ENCODE measurements at places on chromosomes 5 and 9. TPM values are rescaled to one million over a fixed set of nuclear protein-coding genes. Genes with fewer than 3 reads are reported as not detected.

DNA sequence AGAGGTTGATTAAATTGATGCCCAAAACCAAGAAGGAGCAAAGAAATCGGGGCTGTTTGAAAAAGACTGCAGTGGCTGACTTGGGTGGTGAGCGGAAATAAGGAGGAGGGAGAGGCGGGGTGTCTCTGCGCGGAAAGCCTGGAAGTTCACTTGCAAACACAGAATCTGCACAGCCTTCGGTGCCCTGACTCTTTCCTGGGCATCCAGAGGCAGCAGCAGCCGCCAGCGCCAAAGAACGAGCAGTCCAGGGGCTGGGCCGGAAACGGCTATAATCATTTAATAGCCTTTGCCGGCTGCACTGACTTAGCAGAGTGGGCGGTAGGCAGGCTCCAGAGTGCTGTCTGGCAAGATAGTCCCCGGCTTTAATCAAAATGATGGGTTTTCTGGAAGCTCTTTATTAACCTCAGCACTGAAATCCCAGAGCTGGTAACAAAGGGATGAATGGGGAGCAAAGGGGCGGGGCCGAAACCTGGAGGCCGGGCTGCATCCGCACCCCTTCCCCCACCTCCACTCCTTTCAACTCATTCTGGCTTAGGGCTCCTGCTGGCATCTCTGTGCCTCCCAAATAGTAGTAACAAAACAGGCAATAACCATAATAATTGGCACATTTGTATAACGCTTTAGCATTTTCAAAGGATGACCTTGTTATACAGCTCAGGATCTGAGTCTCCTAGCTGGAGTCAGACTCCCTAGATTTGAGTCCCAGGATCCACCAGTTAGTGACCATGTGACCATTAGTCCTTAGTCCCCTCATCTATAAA is 35.7 kb downstream of the PCDHAC2 start:
- peak overlapping the region; percentile 56 for H3K4me3 ChIP-seq
- H3K27me3 ChIP-seq, result no peaks in the 10 kb centered on the region
- DNase-seq, result no peak
- peaks cover 5% of the 10 kb centered on the region for H3K4me1 ChIP-seq
- no peak overlapping the region for H3K27ac ChIP-seq

Gene DHX29
- total RNA-seq, result 35.6 TPM

Gene GABRA1
- not detected for total RNA-seq

- H3K36me3 ChIP-seq, result no peaks in the 10 kb centered on the region
- peaks cover 16% of the 10 kb centered on the region for H3K4me1 ChIP-seq
Observed at GRCh38 chr5:91474201-91474600, 91.1 kb upstream of the ARRDC3 start.

- H3K4me3 ChIP-seq, result no peak overlapping the region
- no peaks in the 10 kb centered on the region for H3K4me1 ChIP-seq
- H3K36me3 ChIP-seq, result no peaks in the 10 kb centered on the region
Observed at GRCh38 chr9:108671176-108671575, 184.6 kb downstream of the ACTL7B start.

DNA sequence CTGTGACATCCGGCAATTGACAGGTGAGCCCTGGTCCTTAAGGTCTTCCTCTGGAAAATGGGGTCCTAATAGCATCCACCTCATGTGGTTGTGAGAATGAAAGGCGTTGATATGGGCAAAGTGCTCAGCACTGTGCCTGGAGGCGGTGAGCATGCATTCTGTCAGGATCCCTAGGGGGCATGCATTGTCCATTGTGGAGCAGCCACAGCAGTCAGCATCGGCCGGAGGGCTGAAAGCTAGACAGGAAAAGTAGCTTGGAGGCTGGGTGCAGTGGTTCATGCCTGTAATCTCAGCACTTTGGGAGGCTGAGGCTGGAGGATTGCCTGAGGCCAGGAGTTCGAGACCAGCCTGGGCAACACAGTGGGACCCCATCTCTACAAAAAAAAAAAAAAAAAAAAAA is 122.2 kb downstream of the LHX2 start:
- H3K4me1 ChIP-seq, result peaks cover 7% of the 10 kb centered on the region
- no peaks in the 10 kb centered on the region for H3K27me3 ChIP-seq
- no peak for DNase-seq
- H3K27ac ChIP-seq, result no peak overlapping the region
- H3K4me3 ChIP-seq, result no peak overlapping the region
- no peaks in the 10 kb centered on the region for H3K36me3 ChIP-seq

Gene ADAMTS13
- 6.0 TPM for total RNA-seq

- H3K4me3 ChIP-seq, result no peak overlapping the region
- no peaks in the 10 kb centered on the region for H3K36me3 ChIP-seq
- H3K4me1 ChIP-seq, result peaks cover 19% of the 10 kb centered on the region
- DNase-seq, result no peak
- H3K27ac ChIP-seq, result no peak overlapping the region
Observed at GRCh38 chr9:6942406-6942805, 184.6 kb downstream of the KDM4C start.

DNA sequence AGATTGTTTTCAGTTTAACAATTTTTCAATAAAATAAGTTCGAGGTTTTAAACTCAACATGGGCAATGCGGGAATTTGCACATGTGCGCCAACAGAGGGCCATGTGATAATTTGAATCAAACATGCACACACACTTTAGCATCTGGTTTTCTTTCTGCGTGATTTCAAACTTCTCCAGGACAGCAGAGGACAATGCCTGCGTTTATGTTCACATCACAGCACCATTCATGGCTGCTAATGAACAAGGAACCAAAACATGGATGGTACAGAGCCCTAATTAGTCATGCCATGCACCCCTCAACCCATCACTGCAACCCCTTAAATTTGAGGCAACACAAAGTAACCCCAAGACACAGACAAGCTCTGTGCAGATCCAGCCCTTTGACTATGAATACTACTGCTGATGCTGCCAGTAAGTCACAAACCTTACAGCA is 2.8 kb downstream of the SHC3 start:
- no peak for DNase-seq
- H3K27ac ChIP-seq, result no peak overlapping the region
- H3K4me1 ChIP-seq, result peaks cover 18% of the 10 kb centered on the region
- no peaks in the 10 kb centered on the region for H3K36me3 ChIP-seq
- H3K4me3 ChIP-seq, result no peak overlapping the region

- H3K27ac ChIP-seq, result peak overlapping the region; percentile 67
- no peaks in the 10 kb centered on the region for H3K27me3 ChIP-seq
- peak overlapping the region; percentile 11 for H3K4me3 ChIP-seq
Observed at GRCh38 chr9:95017661-95018060, 291.2 kb downstream of the AOPEP start.

GRCh38 chr5:34509392-34509791 is 146.7 kb upstream of the RAI14 start:
- no peaks in the 10 kb centered on the region for H3K27me3 ChIP-seq
- DNase-seq, result no peak

- H3K4me3 ChIP-seq, result no peak overlapping the region
- no peaks in the 10 kb centered on the region for H3K4me1 ChIP-seq
- H3K27ac ChIP-seq, result no peak overlapping the region
Observed at GRCh38 chr5:139886213-139886612, 90.6 kb downstream of the PSD2 start.

GRCh38 chr9:80410106-80410505 is 838.3 kb downstream of the TLE4 start:
- H3K4me1 ChIP-seq, result no peaks in the 10 kb centered on the region
- no peak for DNase-seq
- no peaks in the 10 kb centered on the region for H3K27me3 ChIP-seq
- no peaks in the 10 kb centered on the region for H3K36me3 ChIP-seq
- no peak overlapping the region for H3K27ac ChIP-seq

Gene OR1L1
- not detected for total RNA-seq

Gene RXRA
- total RNA-seq, result 58.1 TPM

Gene SLC34A3
- not detected for total RNA-seq

DNA sequence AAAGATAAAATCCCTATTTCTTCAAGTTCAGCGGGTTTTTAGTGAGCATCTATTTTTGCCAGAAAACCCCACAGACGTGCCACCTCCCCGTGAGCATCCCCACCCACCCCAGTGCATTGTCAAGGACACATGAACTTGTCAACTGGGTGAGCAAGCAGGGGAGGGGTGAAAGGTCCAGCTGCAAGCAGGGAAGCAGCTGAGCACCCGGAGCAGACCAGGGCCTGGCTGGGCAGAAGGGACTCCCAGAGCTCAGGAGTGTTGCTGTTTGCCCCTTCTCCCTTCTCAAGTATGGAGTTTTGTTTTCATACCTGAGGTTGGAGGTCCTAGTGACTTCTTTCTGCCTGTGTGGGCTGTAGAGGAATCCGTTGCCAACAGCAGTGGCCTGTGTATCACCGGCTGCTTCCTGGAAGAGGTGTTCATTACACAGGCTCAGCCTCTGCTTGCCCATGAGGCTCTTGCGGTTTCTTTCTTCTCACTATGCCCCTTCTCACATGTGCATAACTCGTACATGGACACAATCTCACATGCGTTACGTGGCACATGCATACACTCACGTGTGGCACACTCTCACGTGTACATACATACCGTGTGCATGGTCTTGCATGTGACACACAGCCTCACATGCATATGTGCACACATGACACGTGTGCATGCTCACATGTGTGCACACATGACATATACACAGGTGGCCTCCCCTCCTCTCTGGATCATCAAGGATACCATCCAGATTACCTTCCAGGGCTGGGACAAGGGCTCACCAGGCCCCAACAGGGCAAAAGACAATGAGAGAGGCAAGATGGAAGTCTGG is 126.7 kb downstream of the MVB12B start:
- H3K4me3 ChIP-seq, result no peak overlapping the region
- peaks cover 9% of the 10 kb centered on the region for H3K4me1 ChIP-seq
- no peaks in the 10 kb centered on the region for H3K27me3 ChIP-seq
- no peak overlapping the region for H3K27ac ChIP-seq
- H3K36me3 ChIP-seq, result no peaks in the 10 kb centered on the region

Gene VLDLR
- total RNA-seq, result 6.6 TPM

GRCh38 chr5:82512025-82512424 is 233.9 kb upstream of the RPS23 start:
- H3K4me3 ChIP-seq, result no peak overlapping the region
- H3K36me3 ChIP-seq, result no peaks in the 10 kb centered on the region
- H3K27ac ChIP-seq, result no peak overlapping the region
- no peaks in the 10 kb centered on the region for H3K4me1 ChIP-seq

DNA sequence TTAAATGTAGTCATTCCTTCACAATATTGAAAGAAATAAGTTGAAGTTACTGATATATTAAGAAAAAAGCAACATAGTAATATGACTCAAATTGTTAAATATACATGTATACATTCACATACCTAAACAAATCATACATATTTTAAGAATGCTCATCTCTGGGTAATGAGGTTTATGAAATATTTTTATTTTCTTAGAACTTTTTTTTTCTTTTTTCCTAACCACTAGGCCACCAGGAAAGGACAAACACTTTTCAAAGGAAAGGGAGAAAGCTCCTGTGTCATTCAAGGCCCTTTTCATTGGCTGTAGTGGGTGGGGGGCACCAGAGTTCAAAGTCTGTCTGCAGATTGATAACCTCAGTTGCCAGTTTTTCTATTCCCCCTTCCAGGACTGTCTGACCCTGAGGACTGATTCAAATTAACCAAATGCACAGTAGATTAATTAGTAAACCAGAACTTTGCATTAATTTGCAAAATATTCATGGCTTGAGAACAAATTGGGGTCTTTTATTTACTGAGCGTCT is 72.9 kb upstream of the NIPAL4 start:
- H3K27me3 ChIP-seq, result no peaks in the 10 kb centered on the region
- peak overlapping the region; percentile 95 for H3K27ac ChIP-seq
- no peak for DNase-seq

GRCh38 chr5:94901191-94901979 is 282.9 kb downstream of the SLF1 start:
- no peaks in the 10 kb centered on the region for H3K4me1 ChIP-seq
- no peak overlapping the region for H3K4me3 ChIP-seq
- no peak for DNase-seq
- no peaks in the 10 kb centered on the region for H3K36me3 ChIP-seq

DNA sequence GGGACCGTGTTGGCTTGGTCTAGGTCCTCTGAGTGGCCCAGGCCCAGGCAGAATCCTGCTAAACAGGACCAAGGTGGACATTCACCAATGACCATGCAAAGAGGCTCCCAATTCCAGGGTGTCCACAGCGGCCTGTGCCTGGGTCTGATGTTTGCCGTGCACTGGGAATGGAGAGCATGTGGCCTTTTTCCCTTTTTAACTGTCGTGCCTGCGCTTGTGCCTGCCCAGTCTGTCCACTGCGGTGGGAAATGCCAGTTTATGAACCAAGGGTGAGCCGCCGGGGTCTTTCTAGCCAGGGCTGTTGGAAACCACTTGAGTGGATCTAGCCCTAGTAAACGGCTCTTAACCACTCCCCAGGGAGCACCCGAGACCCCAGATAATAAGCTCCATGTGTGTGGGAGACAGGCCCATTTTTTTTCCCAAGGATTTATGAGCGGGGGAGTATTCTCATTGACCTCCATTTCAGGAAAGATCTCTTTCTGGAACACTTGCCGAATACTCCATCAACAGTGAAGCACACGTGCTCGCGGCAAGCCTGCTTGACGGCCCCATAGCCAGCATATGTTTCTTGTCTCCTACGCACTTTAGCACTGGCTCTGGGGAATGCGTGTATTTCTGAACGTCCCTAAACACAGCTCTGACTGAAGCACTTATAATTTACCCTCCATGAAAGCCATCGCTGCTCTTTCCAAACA is 93.2 kb upstream of the PHYKPL start:
- no peak for DNase-seq
- peaks cover 19% of the 10 kb centered on the region for H3K4me1 ChIP-seq
- no peak overlapping the region for H3K27ac ChIP-seq
- peak overlapping the region; percentile 25 for H3K4me3 ChIP-seq
- H3K27me3 ChIP-seq, result no peaks in the 10 kb centered on the region
- H3K36me3 ChIP-seq, result no peaks in the 10 kb centered on the region

Gene CCNO
- total RNA-seq, result 0.35 TPM

GRCh38 chr5:105993027-105993426 is 1677.7 kb downstream of the EFNA5 start:
- H3K27ac ChIP-seq, result no peak overlapping the region
- H3K4me3 ChIP-seq, result no peak overlapping the region
- H3K4me1 ChIP-seq, result no peaks in the 10 kb centered on the region
- no peaks in the 10 kb centered on the region for H3K27me3 ChIP-seq

Gene PCDHA6
- 0.14 TPM for total RNA-seq

Gene UGT3A2
- not detected for total RNA-seq

DNA sequence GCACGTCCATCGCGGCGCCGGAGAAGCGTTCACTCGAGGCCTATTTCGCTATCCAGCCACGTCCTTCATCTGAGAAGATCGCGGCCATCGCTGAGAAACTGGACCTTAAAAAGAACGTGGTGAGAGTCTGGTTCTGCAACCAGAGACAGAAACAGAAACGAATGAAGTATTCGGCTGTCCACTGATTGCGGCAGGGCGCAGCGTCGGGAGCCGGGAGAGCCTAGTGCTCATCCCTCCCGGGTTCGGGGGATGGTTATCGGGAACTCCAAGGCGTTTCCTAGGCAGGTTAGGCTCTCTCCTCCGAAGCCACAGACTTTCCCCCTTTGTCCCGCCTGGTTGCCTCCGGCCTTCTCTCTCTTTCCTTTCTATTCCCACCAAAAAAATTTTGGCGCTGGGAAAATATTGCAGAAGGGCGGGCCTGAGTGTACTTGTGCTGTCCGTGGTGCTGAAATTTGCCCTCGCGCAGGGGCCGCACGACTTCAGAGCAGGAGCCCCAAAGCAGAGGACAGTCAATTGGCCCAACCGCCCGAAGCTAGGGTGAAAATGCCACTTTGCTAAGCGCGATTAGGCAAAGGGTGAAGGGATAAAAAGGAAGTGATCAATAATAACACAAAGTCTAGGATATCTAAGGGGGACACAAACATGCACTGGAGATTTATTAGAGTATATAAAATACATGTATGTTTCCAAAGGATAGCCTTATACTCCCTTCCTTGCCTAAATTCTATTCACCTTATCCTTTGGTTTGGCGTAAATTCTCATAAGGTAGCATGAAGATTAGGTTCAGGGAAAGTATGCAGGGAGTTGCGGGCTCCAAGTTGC is 1.8 kb downstream of the POU4F3 start:
- H3K4me3 ChIP-seq, result peak overlapping the region; percentile 57
- peaks cover 21% of the 10 kb centered on the region for H3K27me3 ChIP-seq
- no peak overlapping the region for H3K27ac ChIP-seq

Gene SMC2
- total RNA-seq, result 5.0 TPM

Measured in thoracic aorta (tissue), 2 donors.